ENCODE measurements at places on chromosomes 2 and 18.

- DNase-seq: no peak
Measured at GRCh38 chr2:65681503-65681902, 249.1 kb upstream of the SPRED2 start.

DNA sequence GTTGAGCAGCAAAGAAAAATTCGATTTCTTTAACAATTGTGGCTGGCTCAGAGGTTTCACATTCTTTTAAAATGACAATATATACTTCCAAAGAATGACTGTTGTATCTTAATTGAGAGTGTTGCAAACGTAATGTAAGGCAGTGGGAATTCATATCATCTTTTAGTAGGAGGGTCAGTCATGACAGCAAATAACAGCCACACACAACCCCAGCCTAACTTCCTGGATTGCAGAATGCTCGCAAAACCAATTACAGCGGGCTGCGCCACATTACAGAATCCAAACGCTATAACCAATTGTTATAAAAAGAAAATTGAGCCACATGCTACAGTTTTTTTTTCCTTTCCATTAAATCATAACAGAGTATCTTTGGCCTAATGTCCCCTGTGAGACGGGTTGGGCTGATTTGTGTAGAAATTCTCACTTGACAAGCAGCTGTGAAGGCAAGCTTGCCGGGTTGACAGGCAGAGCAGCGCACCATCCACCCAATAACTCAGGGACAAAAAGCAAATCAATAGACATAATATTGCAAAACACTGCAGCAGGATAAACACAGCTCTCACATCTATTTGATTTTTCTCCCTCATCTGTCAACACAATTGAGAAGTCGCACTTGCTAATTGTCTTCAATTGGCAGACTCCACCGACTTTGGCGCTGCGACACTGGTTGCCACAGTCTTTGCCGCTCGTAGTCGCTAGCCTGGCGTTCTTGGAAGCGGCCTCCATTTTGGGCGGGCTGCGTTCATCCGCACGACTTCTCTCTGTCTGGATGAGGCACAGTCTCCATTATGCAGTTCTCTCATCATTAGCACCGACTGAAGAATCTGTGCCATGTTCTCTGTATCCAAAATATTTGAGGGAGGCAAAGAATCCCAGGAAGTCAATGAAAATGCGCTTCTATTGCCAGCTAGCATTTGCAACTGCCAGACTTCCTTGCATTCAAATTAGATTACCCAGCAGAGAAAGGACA, 95.0 kb upstream of the CCDC68 start:
- no peak for DNase-seq

DNA sequence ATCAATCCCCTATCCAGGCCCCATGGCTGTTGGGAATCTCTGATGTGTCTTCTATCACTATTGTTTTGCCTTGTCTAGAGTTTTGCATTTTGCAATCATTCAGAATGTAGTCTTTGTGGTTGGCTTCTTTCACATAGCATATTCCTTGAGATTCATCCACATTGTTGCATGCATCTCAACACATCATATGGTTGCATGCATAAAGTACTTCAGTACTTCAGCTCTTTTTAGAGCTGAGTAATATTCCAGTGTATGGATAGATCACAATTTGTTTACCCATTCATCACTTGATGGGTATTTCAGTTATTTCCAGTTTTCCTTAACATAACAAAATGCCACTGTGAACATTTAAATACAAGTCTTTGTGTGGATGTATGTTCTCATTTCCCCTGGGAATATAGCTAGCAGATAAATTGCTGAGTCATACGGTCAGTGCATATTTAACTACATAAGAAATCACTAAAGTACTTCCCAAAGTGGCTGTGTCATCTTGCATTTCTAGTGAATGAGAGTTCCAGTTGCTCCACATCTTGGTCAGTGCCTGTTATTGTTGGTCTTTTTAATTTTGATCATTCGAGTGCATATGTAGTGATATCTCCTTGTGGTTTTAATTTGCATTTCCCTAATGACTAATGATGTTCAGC, 138.8 kb downstream of the BCL11A start:
- DNase-seq: no peak

GRCh38 chr2:15860760-15861159, 79.6 kb upstream of the MYCN start:
- no peak for DNase-seq

GRCh38 chr2:53484531-53484930, 283.1 kb upstream of the CHAC2 start:
- no peak for DNase-seq

DNA sequence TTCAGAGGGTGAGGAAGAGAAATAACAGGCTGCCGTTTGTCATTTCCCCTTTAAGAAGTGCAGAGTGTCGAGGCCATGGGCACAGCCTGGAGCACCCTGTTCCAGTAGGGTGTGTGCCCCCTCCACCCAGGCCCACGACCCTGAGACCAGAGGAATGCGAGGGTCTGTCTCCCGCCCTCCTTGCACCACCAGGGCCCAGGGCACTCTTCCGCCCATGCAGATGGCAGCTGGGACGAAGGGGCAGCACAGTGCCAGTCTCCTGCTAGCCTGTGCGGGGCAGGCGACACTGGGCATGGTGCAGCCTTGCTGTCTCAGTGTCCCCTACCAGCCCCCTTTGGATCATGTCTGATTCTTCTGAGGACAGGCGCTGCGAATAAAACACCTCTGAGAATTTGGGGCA, 15.8 kb upstream of the PDIA6 start:
- no peak for DNase-seq

GRCh38 chr2:160389875-160390274, 103.7 kb downstream of the RBMS1 start:
- no peak for DNase-seq

All from AG04450 (cell line).